Left kidney (tissue), 8 donors: ENCODE measurements at places on chromosomes 12 and 14.

DNA sequence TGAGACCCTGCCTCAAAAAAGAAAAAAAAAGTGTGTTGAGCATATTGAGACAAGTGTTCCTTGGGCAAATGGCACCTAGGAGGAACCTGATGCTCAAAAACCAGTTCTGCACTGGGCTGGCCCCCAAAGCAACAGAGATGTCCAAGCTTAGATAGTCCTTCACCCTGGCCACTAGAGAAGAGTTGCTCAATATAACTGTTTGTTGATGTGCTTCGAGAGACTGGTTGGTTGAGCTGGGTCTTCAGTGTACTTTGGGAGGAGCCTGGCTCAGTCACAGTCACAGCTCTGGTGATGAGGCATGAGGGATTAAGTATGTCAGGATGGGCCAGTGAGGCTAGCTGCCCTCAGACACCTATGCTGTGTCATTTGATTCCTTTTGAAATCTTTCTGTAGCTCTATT lies 38.0 kb downstream of the SLC2A14 start:
- no peak for DNase-seq

GRCh38 chr14:99676657-99677056 lies 7.4 kb upstream of the CYP46A1 start:
- no peak for DNase-seq

GRCh38 chr12:113381220-113381619 lies 22.5 kb downstream of the SDS start:
- no peak for DNase-seq

GRCh38 chr14:88089445-88089844 lies 84.5 kb downstream of the GPR65 start:
- DNase-seq, result no peak
